Cerebellum (tissue), 4 donors: ENCODE measurements at places on chromosomes 16 and 17. TPM values are rescaled to one million over a fixed set of nuclear protein-coding genes. Genes with fewer than 3 reads are reported as not detected.
A peak's percentile ranks its signal among the peaks of the same experiment; 100 is the strongest.

The CXCL16 gene
- total RNA-seq = 0.91 TPM

The SDR42E1 gene
- total RNA-seq = 0.82 TPM

The EEF2K gene
- 19.2 TPM for total RNA-seq

The ICAM2 gene
- 6.3 TPM for total RNA-seq

The LHX1 gene
- 38.7 TPM for total RNA-seq

The CRYM gene
- 5.9 TPM for total RNA-seq

The CCDC40 gene
- total RNA-seq = 12.2 TPM

The CD300A gene
- 2.6 TPM for total RNA-seq

The SF3B3 gene
- total RNA-seq = 121 TPM

The GNG13 gene
- not detected for total RNA-seq

DNA sequence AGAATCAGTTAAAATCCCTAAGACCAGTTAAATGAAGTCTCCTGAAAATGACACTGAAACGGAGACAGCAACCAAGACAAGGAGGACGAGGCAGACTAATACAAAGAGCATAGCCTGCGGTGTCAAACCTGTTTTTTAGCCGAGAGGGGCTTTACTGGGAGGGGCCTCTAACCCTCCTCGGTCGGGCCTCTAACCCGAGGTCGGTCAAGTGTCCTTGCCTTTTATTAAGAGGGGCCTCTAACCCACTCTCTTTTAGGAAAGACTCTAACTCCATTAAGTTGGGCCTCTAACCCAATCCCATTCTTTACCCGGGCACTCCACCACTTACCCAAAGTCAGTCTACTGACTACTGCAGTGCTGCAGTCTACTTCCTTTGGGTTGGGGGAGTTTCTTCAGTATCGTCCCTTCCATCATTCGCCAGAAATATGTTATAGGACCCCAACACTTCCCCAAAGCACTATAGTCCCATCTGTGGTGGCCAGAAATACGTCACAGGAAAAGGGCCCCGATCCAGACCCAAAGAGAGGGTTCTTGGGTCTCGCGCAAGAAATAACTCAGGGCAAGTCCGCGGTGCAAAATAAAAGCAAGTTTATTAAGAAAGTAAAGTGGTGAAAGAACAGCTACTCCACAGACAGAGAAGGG is 39.2 kb upstream of the ARL4D start:
- no peak for DNase-seq

GRCh38 chr16:67169642-67170167 is 633 bp upstream of the NOL3 start:
- DNase-seq = no peak

DNA sequence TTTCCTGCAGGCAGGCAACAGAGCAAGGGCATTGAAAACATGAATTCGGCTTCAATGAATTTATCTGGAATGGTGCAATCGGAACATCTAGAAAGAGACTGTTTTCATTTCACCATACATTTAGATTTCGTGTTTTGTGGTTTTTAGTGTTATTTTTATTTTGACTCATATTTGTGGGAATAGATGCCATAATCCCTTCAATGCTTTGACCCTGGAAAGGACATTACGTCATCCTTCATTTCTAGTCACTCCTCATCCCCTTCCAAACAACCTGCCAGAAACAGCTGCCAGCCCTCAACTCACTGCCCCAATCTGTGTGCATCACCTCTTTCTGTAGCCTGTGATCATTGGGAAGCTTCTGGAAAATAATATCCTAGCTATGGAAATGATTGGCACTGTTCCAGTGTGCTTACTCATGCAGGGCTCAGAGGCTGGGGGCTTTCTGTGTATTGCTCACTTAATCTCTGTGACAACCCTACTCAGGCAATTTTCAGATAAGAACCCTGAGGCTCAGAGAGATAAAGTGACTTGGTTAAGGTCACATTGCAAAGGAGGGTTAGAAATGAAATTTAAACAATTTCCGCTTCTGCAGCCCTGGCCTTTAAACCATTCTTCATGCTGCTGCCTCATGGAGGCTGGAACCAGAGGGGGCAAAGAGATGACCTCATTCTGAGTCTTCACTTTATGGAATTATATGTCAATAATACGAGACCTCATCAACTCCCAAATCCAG is 9.5 kb upstream of the KSR1 start:
- no peak for DNase-seq

- DNase-seq = peak; percentile 92
Observed at GRCh38 chr17:5419959-5420653, at the start of gene RPAIN. Gene RPAIN (plus strand): TSS chr17:5420182. CDS start chr17:5420211, 29 bp downstream.

- DNase-seq = no peak
Observed at GRCh38 chr16:11722468-11722808, 20.2 kb downstream of the TXNDC11 start.

DNA sequence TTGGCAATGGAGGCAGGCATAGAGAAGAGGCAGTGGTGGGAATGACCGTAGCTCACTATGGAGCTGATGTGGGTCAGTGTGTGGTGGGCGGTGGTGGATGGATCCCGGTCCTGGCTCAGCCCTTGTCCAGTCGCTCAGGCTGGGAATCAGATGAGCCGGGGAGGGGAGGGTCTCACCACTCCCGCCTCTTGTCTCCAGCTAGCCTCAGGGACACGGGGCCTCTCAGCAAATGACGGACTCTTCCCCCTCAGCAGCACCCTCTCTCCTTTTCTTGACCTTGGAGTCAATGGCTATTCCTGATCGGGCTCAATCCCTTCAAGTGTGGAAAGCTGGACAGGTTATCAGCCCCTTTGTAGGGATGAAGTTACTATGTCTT is 208.5 kb downstream of the NTN1 start:
- DNase-seq = no peak

GRCh38 chr17:77782201-77782600 is 176.3 kb upstream of the TNRC6C start:
- DNase-seq = no peak

GRCh38 chr17:2380226-2380922 is 20.5 kb downstream of the MNT start:
- DNase-seq = peak; percentile 38

DNA sequence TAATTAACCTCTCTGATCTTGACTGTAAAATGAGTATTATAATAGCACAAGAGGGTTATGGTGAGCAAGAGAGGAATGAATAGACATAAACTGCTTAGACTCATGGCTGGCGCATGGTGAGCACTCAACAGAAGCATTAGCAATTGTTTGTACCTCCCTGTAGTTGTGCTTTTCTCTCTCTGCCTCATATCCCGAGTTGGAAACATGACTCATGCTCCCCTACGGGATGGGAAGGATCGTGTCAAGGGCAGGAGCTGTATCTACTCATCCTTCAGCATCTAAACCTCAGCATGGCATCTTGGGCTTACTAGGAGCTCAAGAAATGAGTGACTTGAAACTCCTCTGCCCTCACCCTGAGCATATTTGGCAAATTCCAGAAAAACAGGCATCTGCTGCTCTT is 299.6 kb downstream of the MAP2K4 start:
- no peak for DNase-seq

- DNase-seq = no peak
Observed at GRCh38 chr16:49844359-49844758, 11.6 kb downstream of the ZNF423 start.

DNA sequence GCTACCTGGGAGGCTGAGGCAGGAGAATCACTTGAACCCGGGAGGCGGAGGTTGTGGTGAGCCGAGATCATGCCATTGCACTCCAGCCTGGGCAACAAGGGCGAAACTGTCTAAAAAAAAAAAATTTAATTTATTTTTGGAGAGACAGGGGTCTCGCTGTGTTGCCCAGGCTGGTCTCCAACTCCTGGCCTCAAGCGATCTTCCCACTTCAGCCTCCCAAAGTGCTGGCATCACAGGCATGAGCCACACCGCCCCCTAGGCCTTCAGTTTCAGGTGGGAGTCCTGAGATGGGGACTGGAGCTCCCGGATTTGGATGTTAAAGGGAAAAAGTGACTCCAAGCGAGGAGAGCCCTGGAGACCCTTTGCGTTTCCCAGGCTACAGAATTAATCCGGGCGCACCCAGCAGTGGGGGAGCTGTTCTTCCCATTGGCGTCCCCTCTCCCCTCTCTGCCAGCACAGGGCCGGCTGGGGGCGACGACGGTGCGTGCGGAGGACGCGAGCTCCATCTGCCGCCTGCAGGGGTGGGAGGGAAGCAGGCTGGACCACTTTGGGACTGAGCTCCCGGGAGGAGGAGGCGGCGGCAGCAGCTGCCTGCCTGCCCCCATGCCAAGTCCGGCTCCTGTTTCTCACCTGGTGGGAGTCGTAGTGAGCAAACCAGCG is 49.3 kb upstream of the USP7 start:
- no peak for DNase-seq

- no peak for DNase-seq
Observed at GRCh38 chr16:30065943-30066760, 592 bp downstream of the ALDOA start.

DNA sequence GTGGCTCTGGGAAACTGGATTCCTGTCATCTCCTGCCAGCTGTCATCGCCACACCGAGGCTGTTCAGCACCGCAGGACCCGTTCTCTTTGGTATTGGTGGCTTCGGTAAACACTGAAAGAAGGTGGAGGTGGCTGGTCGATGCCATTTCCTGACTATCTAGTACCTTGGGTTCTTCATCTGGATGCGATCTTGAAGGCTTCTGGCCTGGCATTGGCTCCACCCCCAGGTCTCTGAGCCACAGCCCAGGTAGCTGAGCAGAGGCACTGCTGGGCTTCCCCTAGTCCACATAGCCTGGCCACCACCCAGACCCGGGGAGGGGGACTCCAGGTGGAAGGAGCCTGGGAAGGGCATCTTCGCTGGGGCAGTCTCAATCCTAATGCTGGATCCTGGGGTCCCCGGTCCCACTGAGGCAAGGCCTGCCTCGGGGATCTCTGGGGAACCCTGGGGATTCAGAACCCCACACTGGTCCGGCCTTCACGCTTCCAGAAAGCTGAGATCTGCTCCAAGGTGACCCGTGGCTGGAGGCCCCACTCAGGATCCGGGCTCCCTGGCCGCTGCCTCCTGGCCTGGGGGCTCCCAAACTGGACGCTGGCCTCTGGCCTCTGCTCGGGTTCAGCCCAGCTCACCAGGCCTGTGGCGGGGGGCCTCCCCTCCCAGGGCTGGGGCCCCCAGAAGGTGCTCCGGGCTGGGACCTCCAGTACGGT is 1.8 kb downstream of the C16orf54 start:
- DNase-seq = no peak

DNA sequence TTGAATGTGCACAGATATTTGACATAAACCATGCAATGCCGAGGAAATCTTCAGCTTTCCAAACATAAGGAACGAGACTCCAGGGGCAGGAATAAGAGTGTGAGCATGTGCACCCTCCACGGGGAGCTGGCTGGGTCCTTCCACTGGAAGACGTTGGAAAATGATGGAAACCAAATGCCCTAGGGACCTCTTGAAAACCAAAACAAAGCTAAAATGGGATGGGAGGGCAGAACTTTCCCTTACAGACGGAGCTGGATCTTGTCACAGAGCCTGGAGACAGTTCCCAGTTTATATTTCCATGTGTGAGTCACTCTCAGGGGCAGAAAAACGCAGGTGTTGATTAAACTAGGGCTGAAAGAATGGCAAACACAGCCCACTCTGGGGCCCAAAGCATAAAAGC is 34.4 kb upstream of the DNAH17 start:
- DNase-seq = no peak

DNA sequence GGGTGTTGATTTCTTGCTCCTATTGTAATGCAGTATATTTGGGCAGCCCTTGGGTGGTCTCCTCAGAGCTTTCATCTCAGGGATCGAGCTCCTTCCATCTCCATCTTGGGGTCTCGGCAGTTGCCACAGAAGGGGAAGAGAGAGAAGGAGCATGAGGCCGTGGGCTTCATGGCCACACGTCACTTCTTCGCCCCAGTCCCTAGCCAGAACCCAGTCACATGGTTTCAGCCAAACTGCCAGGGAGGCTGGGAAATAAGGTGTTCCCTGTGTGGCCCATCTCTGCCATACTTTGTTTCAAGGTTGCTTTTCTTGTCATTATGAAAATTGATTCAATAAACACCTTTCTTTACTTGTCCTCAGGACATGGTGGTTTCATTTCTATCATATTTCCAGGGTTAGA is 68.4 kb upstream of the NKD1 start:
- DNase-seq = no peak

DNA sequence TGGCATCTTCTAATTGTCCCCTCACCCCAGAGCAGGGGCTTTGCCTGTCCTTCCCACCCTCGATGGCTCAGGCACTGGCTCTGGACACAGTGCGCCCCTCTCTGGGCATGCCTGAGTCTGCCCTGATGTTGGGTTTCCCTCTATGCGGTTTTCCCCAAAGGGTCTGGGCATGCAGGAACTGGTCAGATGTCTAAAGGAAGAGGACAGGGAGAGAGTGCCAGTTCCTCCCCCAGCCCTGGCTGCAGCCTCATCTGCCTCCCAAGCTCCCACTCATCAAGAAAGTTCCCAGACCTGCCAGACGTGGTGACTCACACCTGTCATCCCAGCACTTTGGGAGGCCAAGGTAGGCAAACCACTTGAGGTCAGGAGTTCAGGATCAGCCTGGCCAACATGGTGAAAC is 41.3 kb upstream of the PABPN1L start:
- no peak for DNase-seq

- no peak for DNase-seq
Observed at GRCh38 chr16:81632392-81633146, 146.5 kb upstream of the PLCG2 start.

DNA sequence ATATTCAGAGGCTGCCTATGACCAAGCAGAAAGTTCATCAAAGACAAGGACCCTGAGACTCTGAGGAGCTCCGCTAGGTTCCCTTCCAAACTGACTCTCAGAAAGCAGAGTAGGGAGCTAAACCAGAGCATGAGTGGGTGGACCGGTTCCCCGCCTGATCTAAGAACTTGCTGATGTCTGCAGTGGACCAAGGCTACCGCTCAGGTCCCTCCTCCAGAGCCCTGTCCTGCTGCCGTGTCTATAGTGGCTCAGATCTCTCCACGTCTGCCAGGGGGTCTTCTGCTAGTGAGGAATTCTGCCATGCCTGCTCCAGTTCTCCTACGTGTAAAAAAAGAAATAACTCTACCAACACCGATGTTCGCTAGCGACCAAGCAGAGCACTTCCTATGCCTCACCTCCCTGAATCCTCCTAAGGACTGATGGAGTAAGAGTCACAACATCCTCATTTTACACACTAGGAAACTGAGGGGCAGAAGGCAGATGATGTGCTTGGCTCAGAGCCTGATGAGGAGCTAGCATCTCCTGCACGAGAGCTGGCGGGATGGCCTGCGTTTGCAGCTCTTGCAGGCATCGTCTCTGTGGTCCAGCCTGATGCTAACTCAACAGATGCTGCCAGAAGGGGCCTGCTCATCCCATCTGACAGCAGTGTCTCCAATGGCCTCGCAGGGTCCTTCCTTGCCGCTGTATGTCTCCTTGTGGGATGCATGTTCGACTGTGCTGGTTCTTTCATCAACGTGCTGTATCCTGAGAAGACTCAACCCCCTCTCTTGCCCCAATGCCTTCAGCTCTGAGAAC is 265.5 kb downstream of the C16orf95 start:
- no peak for DNase-seq

DNA sequence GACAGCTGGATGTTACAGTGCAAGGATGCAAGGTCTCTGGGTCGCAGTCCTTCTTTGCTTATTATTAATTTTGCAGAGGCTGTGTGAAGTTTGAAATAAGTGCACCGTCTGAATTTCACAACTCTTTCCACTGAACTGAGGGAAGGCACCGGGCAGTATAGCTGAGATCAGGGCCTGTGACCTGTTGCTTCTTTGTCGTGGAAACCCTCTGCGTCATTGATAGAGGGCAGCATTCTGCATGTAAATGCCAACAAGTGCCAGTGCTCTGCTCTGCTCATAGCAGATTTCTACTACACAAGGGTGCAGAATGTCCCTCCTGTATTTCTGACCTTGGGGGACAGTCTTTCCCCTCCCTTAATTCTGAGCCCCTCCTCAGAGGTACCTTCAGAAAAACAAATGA is 26.0 kb downstream of the CD300LF start:
- DNase-seq = no peak
